ENCODE measurements at places on chromosomes 4 and X.

- no peak for DNase-seq
These were observed 106.8 kb downstream of the ARSJ start for GRCh38 chr4:113872426-113873260.

DNA sequence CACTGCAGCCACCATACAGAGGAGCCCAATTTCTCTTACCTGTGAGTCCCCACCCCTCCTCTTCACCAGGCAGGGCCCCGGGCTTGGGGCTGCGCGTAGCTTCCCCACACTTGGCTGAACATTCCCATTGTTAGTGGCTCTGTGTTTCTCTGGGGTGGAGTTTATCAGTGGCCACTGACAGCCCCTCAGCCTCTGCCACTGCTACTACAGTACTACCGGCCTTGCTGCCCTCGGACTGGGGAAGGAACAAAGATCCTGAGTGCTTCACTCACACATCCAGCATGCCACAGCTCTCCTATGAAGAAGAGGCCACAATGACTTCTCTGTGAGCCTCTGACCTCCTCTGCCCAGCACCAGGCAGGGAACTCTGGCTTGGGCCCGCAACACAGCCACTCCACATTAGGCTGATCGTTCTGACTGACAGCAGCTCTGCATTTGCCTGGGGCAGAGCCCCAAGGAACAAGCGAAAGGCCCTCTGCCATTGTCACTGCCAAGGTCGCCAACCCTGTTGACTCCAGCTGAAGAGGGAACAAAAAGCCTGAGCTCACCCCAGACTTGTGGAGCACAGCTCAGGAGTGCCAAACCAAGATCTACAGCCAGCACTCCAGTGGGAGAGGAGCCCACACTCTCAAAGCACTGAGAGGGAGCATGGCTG, 24.0 kb downstream of the ABCB7 start:
- DNase-seq: no peak

- DNase-seq: no peak
These were observed 107.3 kb upstream of the MYOZ2 start for GRCh38 chr4:119028296-119028695.

GRCh38 chr4:158535130-158535614, 13.5 kb downstream of the RXFP1 start:
- DNase-seq: no peak

All from CD4-positive, alpha-beta T cell treated with Interleukin-15 for 4 hours (primary cell).